KG1 (cell line): ENCODE measurements at places on chromosomes 1 and 21.

DNA sequence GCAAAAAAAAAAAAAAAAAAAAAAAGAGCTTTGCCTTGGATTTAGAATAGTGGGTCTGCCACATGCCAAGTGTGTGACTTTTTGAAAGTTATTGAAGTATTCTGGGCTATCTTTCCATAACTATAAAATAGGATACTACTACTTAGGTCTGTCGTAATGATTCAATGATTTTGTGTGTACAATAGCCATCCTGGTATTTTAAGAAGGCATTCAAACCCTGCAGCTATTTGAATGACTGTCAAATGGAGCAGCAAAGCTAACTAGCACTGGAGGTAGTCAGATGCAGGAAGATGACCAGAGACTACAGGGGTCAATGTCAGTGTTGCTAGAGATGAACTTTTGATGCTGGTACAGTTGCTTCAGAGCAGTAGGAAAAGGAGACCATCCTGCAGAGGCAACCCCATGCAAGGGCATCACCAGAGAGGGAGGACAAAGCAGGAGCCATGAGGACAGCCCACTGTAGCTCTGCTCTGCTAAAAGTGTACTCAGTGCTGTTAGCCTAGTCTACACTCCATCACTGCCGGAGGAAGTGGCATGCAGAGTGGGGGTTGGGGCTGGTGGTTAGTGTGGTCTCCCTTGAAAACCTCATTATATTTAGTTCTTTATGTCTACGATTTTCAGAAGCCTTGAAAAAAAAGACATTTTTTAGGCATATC is 29.0 kb downstream of the DUSP10 start:
- DNase-seq = peak; percentile 83

DNA sequence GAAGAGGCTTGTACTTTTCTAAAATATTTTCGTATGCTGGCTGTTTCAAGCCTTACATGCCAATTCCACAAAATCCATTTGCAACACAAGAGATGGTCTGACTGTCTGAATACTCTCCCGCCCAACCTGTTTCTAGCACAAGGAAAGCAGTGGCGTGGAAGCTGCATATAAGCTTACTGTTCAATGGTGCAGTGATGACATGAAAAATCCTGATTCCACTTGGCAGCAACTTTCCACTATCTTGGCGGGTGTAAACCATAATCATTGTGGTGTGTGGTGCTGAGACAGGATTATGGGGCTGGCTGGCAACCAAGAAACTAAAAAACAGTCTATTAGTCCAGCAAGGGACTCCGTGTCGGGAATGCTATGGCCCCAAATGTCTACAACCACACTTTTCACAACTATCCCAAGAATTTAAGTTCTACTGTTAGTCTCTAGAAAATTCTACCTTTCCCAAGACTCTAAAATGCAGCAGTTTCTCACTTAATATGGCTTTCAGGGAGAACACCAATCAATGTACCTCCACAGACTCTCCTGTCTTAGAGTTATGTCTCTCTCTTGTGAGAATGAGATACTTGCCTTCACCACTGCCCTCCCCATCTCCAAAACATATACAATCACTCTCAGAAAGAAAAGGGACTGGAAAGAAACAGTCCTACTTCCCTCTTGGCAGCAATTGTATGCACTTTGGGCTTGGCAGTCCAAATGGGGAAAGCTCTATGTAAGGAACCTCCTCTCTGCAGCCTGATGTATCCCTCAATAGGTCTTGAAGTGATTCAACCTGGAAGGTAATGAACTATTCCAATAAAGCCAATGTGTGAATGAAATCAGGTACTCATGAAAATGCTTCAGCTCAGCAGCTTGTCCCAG is 9.5 kb downstream of the COLGALT2 start:
- DNase-seq = no peak

GRCh38 chr1:183477986-183478781 is 5.9 kb downstream of the SMG7 start:
- no peak for DNase-seq

- DNase-seq = no peak
Observed at GRCh38 chr21:16796776-16797175, 716.1 kb upstream of the CXADR start.

DNA sequence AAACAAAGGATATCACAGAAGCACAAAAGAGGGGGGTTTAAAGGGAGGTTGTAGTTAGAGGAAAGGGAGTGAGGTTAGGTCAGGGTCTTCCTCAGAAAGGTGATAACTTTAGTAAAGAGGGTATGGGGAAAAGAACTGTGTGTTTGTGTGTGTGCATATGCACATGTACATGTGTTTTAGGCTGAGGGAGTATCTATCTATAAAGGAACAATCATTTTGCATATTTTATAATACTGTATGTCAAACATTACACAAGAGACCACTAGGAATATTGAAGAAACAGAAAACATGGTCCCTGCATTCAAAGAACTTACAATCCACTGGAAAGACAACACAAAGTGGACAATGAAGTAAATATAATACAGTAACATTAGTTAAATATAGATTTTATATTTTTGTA is 132.2 kb downstream of the ACBD6 start:
- DNase-seq = no peak

GRCh38 chr1:33370301-33370700 is 49.4 kb upstream of the A3GALT2 start:
- no peak for DNase-seq

GRCh38 chr21:44765231-44766013 is 36.2 kb downstream of the UBE2G2 start:
- DNase-seq = no peak

DNA sequence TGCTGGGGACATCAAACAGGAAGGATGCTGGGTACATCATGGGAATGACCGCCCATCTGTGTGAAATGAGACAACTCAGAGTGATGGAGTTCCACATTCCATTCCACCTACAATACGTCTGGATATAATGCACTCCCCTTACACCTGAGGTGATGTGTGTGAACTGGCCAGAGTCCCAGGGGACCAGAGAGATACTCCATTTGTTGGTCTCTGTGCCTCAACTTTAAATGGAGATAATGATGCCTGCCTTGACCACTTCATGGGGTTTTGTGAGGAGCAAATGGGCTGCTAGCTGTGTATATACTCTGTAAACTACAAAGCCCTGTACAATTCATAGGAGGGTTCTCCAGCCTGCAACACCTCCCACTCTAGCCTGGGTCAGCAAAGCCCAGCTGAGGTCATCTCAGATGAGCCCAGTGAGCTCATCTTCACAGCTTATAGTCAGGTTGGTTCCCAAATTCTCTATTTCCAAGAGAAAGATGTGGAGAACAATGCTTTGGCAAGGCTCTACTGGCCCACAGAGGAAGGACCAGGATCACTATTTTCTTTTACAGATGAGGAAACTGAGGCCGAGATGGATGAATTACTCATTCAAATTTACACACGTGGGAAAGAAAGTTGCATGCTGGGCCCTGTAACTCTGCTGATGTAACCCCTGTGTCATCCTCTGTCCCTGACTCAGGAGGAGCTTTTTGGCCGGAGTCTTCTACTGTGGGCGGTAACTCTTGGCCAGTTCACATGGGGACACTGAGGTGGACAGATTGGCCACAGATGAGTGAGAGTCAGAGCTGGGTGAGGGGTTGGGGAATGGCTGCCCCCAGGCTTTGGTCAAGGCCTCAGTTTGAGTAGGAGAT is 105.6 kb upstream of the GCLM start:
- DNase-seq = no peak

DNA sequence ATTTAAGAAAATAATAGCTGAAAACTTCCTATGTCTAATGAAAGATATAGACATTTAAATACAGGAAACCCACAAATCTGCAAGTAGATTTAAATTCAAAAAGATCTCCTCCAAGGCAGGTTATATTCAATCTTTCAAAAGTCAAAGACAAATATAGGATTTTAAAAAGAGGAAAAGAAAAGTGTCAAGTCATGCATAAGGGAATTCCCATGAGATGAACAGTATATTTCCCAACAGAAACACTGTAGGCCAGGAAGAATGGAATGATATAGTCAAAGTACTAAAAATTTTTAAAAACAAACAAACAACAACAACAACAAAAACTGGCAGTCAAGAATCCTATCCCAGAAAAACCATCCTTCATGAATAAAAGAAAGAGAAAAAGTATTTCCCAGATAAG is 806.5 kb upstream of the BRINP3 start:
- no peak for DNase-seq

DNA sequence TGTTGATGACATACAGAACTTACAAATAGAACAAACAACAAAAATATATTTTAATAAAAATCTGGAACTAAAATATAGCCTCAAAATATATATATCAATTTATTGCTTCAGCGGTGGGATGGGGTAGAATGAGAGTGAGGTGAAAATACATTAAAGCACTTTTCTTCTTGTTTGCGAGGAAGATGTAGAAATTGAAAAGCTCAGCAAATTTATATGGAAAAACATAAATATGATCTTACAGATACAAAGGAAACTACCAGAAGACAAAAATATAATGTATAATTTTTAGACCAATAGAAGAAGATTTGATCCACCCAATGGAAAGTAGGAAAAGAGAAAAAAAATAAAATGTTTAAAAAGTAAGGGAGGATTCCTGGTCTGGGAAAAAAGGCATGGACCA is 372.2 kb downstream of the DISC1 start:
- no peak for DNase-seq

- no peak for DNase-seq
Observed at GRCh38 chr1:156560585-156561163, 11.7 kb downstream of the IQGAP3 start.

GRCh38 chr1:22117851-22118250 is 25.0 kb downstream of the WNT4 start:
- DNase-seq = no peak

GRCh38 chr1:11397151-11397901 is 81.6 kb upstream of the DISP3 start:
- no peak for DNase-seq

- no peak for DNase-seq
Observed at GRCh38 chr1:220062629-220063028, 16.3 kb upstream of the EPRS1 start.

DNA sequence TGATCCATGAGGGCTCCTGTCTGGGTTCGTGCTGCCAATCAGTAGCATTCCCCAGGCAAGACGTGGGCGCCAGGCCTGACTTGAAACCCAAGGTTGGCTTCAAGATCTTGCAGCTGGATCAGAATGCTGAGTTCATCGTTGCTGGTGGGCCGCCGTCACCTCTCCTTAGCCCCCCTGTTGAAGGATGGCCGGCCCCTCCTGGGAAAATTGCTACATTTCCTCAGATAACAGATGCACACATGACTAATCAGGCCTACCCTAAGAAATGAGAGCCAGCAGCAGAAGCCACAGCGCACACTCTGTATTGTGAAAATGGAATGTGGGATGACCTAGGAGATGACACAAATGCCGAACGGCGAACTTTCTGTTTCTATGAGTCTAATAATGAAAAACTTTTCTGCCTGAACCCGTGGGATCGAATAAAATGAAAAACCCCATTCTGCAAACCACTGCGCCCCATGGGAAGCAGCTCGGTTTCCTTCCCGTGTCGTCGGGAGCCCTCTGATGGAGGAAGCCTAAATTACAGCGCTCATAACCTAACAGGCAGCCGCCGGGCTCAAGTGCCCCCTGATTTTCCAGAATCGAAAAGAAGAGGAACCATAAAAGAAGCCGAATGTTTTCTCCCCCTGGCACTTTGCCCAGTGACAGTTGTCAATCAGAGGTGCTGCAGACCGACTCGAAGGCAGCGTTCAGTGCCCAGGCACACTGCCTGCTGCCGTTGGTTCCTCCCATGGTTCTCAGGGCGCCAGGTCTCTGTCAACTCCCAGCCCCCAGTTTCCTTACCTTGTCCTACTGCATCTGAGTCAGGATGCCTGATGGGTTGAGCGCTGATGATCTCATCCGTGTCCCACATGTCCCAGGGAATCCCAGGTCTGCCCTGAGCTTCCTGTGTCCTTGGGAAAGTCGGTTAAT is 38.2 kb upstream of the H6PD start:
- peak; percentile 51 for DNase-seq

- no peak for DNase-seq
Observed at GRCh38 chr1:69524015-69524414, 43.7 kb upstream of the LRRC7 start.

DNA sequence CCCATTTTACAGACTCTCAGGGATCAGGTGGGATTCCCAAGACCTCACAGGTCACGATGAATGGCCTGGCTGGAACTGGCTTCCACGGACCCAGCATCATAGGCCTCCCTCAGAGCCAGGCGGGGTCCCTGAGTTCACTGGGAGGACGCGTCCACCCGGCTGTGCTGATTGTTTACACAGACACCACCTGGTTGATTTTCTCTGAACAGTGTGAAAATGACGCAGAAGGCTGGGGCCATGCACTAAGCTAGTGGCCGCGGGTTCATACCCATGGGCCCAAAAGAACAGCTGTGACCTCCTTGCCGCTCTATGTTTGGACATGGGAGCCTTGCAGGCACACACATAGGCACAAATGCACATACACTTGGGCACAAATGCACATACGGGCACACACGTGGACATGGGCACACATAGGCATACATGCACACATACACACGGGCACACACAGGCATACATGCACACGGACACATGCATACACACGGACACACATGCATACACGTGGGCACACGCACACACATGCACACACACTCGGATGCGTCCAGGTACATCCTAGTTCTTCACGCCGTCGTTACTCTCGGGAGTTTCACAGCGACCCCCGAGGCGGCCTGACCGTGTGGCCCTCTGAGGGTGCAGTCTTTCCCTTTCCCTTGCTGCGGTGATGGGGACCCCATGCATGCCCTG is 23.2 kb downstream of the CSTB start:
- no peak for DNase-seq

GRCh38 chr1:153532769-153533599 is 2.8 kb downstream of the S100A6 start:
- no peak for DNase-seq

- DNase-seq = no peak
Observed at GRCh38 chr21:45078877-45079281, 4.5 kb downstream of the ADARB1 start.

DNA sequence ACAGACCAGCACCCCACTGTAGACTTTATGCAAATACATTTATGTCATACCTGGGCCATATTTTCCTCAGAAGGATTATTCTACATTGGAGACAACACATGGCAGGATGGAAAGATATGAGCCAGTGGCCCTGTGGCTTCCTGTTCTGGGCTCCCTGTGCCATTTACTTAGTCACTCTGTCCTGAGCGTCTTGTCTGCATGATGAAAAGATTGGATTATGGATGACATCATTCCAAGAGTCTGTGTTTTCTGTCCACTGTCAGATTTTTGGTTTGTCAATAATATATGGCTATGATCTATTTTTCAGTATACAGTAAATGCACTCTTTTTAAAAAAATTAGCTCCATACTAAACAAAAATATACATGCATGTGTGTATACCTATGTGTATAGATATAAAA is 30.8 kb downstream of the IGSF5 start:
- no peak for DNase-seq

DNA sequence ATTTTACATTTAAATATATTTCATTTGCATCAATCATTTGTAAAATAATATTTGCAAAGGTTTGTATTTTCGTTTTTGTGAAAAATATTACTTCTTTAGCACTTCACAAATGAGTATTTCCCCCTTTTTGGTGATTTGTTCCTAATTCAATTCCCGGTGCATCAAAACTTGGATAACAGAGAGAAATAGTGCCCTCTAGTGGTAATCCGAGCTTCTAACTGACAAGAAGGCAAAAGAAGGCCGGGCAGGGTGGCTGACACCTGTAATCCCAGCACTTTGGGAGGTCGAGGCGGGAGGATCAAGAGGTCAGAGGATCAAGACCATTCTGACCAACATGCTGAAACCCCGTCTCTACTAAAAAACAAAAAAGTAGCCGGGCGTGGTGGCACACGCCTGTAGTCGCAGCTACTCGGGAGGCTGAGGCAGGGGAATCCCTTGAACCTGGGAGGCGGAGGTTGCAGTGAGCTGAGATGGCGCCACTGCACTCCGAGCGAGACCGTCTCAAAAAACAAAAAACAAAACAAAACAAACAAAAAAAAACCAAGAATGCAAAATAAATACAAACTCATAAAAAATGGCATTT is 137.7 kb downstream of the COL11A1 start:
- DNase-seq = peak; percentile 28

GRCh38 chr1:171389171-171389570 is 75.2 kb downstream of the FMO4 start:
- DNase-seq = no peak
